ENCODE measurements at places on chromosomes 1 and 21. TPM values are rescaled to one million over a fixed set of nuclear protein-coding genes. Genes with fewer than 3 reads are reported as not detected.

DNA sequence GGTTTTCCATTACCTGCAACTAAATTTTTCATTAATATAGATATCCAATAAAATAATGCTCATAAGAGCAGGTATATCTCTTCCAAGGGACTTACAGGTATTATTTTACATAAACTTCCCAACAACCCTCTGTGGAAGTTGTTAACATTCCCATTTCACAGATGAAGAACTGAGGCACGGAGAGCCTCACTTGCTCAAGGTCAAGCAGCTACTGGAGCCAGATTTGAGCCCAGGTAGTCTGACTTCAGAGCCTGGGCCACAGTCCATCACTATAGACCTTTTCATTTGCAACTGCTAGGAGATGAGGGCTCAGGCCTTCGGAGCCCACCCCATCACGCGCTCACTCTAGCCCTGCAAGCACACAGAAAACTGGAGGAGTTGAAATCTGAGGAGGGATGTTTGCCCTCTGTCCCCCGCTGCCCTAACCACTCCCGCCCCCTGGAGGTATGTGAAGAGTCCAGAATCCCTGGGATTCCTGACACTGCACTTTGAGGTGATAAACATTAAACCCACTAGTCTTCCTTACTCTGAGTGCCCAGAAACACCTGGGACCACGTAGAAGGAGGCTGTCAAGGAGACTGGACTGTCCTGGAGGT, 11.7 kb upstream of the ALPL start:
- no peak for DNase-seq

DNA sequence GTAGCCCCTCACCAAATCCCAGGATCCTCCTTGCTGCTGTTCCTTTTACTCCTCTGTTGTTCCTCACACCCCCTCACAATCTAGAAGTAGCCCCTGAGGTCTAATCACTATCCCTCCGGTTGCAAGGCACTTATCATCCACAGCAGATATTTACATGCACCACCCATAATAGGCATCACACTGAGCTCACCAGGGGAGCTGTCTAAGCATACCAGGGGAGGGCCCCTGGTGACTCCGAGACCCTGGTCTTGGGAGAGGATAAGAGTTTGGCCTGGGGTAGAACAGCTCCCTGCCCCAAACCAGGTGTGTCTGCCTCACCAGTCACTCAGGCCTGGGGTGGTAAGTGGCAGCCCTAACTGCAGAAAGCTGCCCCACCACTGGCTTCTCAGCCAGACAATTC, 37.3 kb upstream of the ZC3H12A start:
- no peak for DNase-seq

DNA sequence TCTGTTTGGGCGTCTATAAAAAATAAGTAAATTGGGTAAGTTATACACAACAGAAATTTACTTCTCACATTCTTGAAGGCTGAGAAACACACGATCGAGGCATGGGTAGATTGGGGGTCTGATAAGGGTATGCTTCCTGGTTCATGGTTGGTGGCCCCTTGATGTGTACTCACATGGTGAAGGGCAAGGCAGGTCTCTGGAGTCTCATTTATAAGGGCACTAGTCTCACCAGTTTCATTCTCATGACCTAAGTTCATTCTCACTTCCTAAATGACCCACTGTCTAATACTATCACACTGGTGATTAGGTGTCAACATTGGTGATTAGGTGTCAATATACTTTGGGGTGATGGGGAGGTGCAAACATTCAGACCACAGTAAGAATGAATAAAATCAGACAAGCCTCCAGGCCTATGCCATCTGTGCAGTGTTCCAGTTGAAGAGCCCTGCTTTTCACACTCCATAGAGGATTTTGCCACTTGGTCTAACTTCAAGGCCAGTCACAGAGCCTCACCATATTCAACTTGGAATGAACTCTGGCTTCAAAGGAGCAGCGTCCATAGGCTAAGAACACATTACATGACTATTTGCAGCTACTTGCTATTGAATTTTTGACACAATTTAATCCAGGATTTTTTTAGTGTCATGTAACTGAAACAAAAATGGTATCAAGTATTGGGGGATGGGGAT, 2.5 kb upstream of the GBP4 start:
- no peak for DNase-seq

DNA sequence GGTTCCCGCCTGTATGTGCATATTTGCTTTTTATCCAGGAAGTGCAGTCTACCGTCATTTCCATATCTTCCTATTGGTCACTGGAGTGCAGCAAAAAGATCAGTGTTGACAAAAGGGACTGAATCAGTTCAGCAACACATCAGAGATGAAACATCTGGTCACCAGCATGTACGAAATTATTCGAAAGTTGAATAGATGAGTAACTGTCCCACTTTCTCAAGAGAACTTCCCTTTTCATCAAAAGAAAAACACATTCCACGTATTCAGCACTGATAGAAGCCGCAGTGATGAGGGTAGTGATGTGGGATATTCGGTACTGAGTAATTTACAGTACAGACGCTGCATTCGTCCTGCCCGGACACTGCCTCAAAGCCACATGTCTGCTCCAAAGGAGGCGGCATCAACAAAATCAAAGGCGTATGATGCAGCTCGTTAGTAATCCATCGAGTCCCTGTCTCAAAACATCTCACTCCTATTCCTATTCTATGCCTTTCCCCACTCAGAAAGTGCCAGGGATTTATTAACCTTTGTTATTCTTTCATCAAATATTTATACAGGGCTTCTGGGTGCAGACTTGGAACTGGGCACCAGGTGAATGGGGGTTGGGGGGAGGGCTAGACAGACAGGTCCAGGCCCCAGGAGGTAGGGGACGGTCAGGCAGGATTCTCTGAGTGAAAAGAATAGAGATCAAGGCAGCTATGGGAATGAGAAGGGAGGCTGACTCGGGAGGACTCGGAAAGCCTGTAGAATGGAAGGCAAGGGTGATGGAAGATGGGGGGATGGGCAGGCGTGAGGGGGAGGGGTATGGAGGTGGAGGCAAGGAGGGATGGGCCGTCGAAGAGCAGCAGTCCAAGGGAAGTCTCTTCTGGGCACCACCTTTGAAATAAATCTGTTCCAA, 79.5 kb upstream of the SLC45A1 start:
- DNase-seq: no peak

DNA sequence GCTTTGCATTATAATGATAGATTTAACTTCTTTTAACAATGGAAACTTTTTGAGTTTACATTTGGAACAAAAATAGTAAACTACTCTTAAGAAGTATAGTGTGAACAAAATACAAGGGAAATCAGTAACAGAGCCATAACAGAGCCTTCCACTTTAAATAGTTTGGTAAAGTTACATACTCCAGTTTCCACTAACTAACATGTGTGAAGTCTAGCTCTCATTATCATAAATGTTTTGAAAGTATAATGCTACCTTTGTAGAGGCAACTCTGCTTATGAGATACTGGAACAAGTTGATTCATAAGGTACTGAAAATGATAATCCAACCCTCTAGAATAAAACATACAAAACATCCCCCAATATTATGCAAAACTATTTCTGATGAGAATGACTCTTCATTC, 1155.1 kb upstream of the ADGRL2 start:
- DNase-seq: no peak

GRCh38 chr1:245107776-245108114, 47.0 kb upstream of the KIF26B start:
- no peak for DNase-seq

DNA sequence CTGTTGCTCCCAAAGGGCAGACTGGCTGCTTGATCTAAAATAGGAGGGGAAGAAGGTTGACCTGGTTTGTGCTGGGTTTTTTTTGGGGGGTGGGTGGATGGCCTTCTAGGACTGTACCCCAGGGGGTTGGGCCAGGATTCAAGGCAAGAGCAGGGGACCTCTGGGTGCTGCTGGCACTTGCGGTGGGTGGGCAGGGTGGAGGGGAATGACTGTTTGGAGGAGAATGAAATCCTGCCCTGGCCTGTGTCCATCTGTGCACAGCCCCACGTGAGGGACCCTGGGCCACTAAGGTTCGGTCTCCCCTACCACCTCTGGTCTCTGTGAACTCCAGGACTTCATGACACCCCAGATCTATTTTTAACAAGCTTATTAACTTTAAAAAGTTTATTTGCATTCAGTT, 414.2 kb downstream of the PTPRU start:
- DNase-seq: no peak

DNA sequence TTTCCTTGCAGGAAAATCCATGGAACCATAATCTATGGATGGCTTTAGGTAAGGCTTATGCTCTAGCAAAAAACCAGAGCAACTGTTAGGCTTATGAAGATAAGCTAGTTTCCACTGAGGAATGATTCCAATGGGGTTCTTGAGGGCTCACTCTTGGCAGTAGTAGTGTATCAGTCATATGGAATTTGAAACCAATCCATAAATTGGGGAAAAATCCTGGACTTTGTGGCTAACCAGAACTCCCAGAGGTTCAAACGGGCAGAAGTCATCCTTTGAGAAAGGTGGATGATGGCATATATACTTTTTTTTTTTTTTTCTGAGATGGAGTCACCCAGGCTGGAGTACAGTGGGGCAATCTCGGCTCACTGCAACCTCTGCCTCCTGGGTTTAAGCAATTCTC, 54.2 kb upstream of the ATF3 start:
- DNase-seq: no peak

DNA sequence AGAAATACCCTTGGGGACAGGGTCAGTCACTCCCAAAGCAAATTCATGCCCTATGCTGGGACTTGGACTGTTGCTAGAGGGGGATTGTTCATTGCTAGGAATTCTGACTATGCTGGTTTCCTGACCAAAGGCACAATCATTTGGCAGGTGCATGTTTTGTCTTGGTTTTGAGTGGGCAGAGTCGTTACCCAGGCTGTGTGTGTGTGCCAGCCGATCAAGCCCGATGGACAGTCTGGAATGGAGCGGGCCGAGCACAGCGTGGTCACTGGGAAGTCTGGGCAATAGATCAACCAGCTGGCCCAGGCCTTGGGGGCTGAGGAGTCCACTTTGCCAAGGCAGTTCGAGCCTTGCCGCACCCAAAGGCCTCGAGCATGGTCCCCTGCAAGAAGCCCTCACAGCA, 60.9 kb downstream of the HTR6 start:
- no peak for DNase-seq

- DNase-seq: no peak
These were observed 391.9 kb downstream of the LMO4 start for GRCh38 chr1:87720561-87720960.

GRCh38 chr1:110540891-110541685, 22.1 kb upstream of the KCNA10 start:
- DNase-seq: no peak

- no peak for DNase-seq
These were observed 29.9 kb upstream of the NADK start for GRCh38 chr1:1808206-1808605.

DNA sequence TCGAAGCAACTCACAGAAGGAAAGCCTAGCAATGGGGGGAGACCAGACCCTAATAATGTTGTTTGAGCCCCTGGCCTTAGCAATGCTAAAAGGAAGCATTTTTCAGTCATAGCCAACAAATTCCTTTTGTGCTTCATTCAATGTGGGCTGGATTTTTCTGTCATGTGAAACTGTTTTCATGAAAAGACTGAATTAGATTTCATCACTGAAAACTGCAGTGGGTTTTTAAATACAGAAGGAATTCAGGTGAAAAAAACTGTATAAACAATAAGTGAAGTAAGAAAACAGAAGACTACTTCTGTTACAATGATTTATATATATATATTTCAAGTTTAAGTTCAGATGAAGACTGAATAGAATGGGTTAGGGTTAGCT, 204.8 kb downstream of the SMYD3 start:
- DNase-seq: no peak

DNA sequence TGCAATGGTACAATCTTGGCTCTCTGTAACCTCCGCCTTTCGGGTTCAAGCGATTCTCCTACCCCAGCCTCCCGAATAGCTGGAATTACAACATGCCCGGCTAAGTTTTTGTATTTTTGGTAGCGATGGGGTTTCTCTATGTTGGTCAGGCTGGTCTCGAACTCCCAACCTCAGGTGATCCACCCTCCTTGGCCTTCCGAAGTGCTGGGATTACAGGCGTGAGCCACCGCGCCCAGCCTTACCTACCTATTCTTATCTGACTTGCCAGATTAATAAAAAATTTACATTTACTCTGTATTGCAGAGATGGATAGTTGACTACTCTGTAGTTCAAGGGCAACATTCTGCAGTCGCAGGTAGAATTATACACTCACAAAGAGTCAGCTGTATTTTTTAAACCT, 359.6 kb downstream of the KCTD3 start:
- no peak for DNase-seq

DNA sequence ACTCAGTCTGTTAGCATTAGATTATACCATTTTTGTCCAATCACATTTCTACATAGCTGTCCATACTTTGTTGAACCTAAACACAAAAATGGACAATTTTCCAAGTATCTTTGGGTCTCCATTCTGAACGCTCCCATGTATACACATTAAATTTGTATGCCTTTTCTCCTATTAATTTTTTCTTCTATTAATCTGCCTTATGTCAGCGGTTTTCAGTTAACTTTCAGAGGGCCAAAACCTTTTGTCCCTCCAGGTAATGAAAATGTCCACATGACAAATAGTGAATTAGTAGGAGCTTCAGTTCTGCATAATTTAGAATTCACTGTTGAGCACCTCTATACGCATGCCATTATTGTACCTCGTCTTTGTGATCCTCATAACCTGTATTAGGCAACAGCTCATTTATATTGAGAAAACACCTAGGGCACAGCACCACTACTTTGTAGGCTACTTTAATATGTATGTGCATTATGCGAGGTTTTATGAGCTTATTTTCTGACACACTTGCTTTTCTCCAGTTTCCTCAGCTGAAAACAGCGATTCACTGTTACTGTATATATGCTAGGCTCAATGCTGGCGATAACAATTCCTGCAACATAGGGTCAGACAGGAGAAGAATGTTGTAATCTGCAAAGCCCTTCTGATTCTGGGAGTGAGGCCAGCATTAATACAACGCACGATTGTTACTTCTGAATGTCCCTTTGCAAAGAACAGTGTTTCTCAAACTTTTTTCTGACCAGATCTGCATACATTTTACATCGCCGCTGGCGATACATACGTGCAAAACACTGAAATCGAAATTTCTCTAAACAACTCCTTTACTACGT, 1.1 kb upstream of the ABCD3 start:
- DNase-seq: peak; percentile 43

HPCAL4 gene
- total RNA-seq: 0.51 TPM

RIPPLY3 gene
- not detected for total RNA-seq

KISS1 gene
- total RNA-seq: 1.3 TPM

TFF2 gene
- total RNA-seq: not detected

CYP4X1 gene
- 0.75 TPM for total RNA-seq

All from mucosa of descending colon (tissue), 3 donors.